Naive thymus-derived CD4-positive, alpha-beta T cell (primary cell): ENCODE measurements at places on chromosomes 5 and 9.

DNA sequence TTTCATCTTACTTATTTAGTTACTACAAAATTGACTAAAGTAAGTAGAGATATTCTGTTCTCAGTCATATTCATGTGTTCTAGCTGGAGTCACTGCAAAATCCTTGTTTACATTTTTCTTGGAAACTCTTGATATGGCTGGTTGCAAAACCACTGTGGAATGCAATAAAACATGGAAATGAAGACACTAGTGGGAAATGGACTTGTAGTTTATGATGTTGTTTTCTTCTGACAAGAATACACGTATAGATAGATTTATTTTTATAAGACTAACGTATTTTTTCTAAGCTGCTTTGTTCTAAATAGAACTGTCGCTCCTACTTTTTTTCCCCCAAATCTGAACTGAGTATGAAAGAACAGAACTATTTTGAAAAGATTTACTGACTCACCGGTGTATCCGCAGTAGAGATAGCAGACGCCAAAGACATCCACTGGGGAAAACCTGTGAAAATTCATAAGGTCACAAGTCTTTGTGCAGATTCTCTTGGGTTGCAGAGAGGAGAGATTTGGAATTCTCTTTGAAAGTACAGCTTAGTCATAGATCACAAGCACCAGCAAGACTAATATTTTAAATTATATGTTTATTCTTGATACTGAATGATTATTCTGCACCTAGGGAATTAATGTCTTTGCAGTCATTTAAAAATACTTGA, 119.6 kb upstream of the TAF11L2 start:
- no peak for DNase-seq

GRCh38 chr5:127645300-127645726, 3.6 kb upstream of the CTXN3 start:
- DNase-seq: no peak

GRCh38 chr9:111108946-111109345, 70.7 kb upstream of the LPAR1 start:
- no peak for DNase-seq

- no peak for DNase-seq
Observed at GRCh38 chr5:151427258-151427657, 20.1 kb upstream of the SLC36A1 start.

- DNase-seq: peak; percentile 11
Observed at GRCh38 chr9:96875461-96876142, 21.3 kb upstream of the ZNF782 start.

DNA sequence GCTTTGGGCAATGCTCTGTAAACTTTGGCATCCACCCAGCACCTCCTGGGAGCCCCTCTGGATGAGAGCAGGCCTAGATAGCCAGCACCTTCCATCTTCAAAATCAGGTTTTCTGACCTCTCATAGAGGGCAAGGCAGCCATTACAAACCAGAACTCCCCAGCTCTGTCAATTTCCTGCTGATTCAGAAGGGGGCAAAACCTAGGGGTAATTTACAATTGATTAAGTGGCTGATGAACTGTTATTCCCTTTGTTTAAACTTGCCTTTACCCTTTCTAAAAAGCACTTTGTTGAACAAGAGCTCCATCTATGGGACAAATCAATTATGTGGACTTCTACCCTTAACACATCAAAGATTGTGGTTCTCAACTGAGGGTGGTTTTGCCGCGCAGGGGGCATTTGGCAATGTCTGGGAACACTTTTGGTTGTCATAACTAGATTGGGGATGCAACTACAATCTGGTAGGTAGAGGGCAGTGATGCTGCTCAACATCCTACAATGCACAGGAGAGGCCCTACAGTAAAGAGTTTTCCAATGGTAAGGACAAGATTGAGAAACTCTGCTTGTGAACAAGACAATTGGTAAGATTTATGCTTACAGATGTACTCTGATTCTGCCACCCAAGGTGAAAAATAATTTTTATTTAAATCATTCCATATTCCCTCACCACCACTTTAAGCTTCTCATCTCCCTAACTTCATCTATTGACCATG, 184.1 kb downstream of the MARCHF11 start:
- DNase-seq: no peak

GRCh38 chr5:115940080-115940810, 22.0 kb upstream of the LVRN start:
- DNase-seq: no peak

- no peak for DNase-seq
Observed at GRCh38 chr5:106691701-106692100, 979.0 kb downstream of the EFNA5 start.

- no peak for DNase-seq
Observed at GRCh38 chr9:110288503-110288902, 32.2 kb upstream of the TXN start.
